ENCODE measurements at places on chromosomes 1 and 21. TPM values are rescaled to one million over a fixed set of nuclear protein-coding genes. Genes with fewer than 3 reads are reported as not detected.

PTPRU gene
- polyA plus RNA-seq: 0.62 TPM

UBE2U gene
- not detected for polyA plus RNA-seq

PLPPR4 gene
- polyA plus RNA-seq: not detected

RORC gene
- polyA plus RNA-seq: 46.4 TPM

ADGRB2 gene
- polyA plus RNA-seq: 0.24 TPM

TSTD1 gene
- 288 TPM for polyA plus RNA-seq

All from CD8-positive, alpha-beta memory T cell (primary cell).